ENCODE measurements at places on chromosomes 13 and 19.

DNA sequence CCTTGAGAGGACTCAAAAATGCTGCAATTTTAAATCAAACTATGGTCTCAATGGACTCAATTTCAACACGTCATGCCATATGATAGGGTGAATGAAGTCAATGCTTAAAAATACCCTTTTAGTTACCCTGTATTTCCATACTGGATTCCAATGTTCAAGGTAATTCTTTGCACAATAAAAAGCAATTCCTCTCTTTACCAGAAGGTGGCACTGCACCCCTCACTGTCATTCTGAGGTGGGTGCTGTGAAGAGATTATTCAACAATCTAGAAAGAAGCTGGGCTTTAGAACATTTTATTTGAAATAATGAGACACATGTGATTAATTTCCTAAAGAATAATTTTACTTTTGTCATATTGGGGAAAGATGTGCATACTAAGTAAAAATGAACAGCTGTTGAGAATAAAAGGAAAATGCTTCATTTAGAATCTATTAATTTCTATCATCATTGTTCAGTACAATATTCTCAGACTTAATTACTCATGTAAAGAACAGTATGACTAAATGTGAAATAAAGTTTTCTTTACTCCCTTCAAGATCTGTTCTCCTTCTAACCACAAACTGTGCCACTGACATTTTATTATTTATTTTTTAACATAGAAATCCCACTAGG lies 789.1 kb downstream of the GPC5 start:
- peak; percentile 38 for DNase-seq

DNA sequence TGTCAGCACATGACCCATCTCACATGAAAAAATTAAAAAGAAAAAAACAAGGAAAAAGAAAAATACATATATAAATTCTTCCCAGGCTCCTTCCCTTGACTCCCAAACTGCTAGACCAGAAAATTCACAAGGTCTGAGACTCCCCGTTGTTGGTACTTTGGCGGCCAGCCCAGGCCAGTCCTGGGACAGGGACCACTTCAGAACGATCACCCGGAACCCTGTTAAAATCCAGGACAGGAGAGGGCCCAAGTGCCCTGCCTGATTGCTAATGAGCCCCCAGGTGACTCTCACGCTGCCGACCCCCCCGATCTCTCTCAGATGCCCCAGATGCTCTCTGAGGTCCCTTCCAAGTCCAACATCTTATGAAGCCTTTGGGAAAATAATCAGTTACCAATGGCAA lies 107.2 kb downstream of the COL4A2 start:
- no peak for DNase-seq

DNA sequence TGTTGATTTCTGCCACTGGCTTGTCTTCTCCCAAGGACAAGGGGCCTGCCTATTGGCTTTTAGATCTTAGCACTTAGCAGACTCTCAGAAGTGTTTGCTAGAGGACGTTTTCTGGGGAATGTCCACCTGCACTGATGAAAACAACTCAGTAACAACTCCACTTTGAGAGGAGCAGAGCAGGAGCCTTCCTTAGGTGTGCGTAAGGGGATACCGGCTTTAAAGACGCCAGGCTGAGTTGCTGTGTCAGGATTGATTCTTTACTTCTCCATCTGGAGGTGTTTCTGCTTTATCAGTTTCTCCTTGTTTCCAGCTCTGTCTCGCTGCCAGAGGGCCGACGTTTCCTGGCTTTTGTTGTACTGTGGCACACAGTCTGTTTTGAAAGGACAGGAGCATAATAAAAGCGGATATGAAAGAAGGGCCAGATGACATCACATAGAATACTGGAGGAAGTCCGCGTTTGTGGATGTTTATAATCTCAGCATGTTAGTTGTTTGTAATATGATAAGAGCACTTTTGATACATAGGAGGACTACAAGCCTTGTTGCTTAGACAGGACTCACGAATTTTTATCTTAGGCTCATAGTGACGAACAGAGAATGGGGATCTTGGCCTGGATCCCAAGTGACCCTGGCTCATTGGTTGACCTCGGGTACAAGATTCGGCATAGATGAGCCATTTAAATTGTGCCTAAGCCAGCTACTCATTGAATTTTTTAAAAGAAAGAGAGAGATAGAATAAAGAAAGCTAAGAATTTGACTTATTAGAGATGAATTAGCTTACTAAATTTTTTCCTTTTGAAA lies 34.6 kb downstream of the COL4A2 start:
- DNase-seq, result no peak

DNA sequence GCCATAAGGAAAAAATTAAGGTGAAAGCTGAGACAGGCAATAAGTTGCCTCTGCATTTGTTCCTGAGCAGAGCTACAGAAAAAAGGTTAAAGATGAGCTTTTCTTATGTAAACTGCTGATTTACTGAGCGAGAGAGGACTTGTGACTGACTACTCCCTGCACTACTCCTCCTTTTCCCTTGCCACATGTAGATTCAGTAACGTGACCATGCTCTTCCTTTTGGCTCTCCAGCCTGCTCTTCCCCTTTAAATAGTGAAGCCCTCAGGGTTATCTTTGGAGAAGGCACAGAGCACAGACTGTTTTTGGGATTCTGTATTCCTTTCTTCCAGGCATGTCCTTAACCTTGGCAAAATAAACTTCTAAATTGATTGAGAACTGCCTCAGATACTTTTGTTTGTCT lies 630.2 kb downstream of the UQCRFS1 start:
- no peak for DNase-seq

DNA sequence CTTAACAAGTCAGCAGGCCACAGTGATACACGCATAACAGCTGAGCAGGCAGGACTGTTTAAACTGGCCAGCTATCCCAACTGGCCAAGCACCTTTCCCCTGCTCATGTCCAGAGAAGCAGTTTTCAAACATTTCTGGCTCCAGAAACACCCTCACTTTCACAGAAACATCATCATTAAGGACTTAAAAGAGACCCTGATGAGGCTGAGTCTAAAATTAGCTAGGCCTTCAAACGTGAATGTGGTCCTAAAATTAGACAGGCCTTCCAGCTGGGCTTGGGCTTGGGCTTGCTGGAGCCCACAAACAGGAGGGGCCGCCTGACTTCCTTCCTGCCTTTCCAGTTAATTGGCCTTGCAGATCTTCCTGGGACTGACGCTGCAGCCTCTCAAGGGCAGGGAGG lies 334.2 kb downstream of the DNAJC15 start:
- no peak for DNase-seq

GRCh38 chr13:41058295-41059070 lies 2.8 kb upstream of the WBP4 start:
- DNase-seq, result no peak

DNA sequence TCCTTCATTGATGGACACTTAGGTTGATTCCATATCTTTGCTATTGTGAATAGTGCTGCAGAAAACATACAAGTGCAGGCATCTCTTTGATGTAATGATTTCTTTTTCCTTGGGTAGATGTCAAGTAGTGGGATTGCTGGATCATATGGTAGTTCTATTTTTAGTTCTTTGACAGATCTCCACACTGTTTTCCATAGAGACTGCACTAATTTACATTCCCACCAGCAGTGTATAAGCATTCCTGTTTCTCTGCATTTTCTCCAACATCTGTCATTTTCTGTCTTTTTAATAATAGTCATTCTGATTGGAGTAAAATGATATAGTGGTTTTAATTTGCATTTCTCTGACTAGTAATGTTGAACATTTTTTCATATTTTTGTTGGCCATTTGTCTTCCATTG lies 116.7 kb downstream of the LMO7 start:
- DNase-seq, result no peak

GRCh38 chr19:16386619-16387240 lies 62.1 kb downstream of the KLF2 start:
- peak; percentile 60 for DNase-seq

DNA sequence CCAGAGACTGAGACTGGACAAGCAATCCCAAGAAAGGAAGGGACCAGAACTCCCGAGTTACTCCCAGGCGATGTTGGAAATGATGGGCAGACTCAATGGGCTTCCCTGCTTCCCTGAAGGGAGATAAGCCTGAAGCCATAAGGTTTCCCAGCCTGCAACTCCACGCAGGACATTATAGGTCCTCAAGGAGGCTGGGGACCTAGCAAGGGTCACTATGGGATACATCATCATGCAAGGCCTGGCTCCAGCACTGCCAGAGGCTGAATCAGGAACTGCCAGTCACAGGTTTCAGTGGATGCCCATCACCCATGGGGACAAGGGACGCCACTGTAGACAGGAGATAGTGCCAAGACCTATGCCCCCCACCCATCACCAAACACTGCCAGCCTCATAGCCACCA lies 338.7 kb downstream of the IRS2 start:
- no peak for DNase-seq

DNA sequence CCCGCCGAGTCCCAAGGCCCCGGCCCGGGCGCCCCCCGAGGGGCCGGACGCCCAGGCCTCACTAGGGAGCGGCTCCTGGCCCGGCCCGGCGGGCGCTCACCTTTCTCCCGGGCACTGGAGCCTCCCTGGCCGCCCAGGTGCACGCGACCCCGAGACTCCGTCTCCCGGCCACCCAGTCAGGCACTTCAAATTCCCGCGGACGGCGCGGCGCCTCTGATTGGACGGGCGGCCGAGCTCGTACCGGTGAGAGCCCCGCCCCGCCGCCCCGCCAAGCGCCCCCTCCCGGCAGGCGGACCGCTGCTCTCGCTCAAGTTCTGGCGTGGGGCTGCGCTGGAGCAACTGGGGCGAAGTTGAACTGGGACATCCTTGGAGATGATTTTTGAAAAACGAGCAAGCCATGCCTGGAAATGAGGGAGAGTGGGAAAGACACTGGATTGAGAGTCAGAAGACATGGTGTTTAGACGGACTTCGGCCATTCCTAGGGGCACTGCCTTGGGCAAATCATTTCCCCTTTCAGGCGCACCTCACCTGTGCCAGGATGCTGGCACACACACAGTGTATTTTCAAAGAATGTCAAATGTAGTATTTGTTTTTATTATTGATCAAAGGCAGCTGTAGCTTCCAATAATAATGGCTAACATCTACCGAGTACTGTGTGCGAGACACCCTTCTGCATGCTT lies 485.3 kb downstream of the UQCRFS1 start:
- DNase-seq, result no peak

GRCh38 chr19:31675193-31675913 lies 326.1 kb upstream of the TSHZ3 start:
- no peak for DNase-seq

DNA sequence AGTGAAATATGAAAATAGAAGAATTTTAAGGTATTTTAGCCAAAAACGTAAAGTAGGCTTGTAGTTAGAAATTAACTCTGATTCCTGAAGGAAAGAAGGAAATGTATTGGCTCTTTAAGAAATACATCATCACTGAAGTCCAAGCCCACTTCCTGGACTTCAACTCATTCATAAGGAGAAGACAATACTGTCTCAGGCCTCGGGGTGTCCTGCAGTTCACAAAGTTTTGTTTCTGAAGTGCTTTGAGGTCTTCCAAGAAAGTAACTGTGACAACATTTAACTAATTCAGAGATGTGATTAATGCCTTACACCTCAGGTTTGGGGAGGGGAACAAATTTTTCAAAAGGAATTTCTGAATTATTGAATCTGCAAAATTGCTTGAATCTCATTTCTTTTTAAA lies 65.8 kb upstream of the STARD13 start:
- DNase-seq, result no peak

GRCh38 chr19:28239270-28239669 lies 973.7 kb downstream of the UQCRFS1 start:
- no peak for DNase-seq

GRCh38 chr19:51905206-51905605 lies 389 bp upstream of the ZNF649 start:
- no peak for DNase-seq

GRCh38 chr13:79018166-79018565 lies 359.2 kb upstream of the OBI1 start:
- DNase-seq, result no peak

DNA sequence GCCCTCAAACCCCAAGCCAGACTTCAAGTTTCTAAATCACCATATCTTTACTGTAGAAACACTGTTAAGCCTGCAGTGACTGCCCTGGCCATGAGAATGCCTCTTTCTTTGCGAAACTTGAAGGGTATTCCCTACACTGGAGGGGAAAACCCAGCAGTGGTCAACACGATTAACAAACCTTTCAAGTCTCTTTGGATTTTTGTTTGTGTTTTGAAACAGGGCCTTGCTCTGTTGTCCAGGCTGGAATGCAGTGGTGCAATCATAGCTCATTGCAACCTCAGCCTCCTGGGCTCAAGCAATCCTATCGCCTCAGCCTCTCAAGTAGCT lies 17.4 kb upstream of the POMP start:
- DNase-seq, result no peak

DNA sequence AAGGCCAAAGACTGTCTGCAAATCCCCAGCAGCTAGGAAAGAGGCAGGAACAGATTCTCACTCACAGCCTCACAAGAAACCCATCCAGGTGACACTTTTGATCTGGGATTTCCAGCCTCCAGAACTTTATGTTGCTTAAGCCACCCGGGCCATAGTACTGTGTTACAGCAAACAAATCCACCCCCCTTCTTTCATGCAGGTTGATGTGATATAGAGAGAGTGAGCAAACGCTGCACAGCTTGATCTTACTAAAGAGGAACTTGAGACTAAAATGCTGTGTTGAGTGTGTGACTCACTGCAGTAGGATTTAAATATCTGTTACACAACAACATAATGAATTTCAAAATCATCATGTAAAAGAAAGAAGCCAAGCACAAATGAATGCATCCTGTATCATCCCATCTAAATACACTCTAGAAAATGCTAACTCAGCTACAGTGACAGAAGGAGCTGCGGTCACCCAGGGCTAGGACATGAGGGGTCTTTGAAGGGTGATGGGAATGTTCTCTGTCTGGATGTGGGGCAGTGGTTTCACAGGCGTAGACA lies 32.2 kb downstream of the RCBTB2 start:
- DNase-seq, result peak; percentile 98

- no peak for DNase-seq
Observed at GRCh38 chr19:56840451-56841192, at the start of the genes PEG3 and ZIM2. Gene PEG3 (minus strand): TSS chr19:56840726. CDS start chr19:56824655, 16,071 bp downstream. Gene ZIM2 (minus strand): TSS chr19:56840726. CDS start chr19:56824277, 16,449 bp downstream.

DNA sequence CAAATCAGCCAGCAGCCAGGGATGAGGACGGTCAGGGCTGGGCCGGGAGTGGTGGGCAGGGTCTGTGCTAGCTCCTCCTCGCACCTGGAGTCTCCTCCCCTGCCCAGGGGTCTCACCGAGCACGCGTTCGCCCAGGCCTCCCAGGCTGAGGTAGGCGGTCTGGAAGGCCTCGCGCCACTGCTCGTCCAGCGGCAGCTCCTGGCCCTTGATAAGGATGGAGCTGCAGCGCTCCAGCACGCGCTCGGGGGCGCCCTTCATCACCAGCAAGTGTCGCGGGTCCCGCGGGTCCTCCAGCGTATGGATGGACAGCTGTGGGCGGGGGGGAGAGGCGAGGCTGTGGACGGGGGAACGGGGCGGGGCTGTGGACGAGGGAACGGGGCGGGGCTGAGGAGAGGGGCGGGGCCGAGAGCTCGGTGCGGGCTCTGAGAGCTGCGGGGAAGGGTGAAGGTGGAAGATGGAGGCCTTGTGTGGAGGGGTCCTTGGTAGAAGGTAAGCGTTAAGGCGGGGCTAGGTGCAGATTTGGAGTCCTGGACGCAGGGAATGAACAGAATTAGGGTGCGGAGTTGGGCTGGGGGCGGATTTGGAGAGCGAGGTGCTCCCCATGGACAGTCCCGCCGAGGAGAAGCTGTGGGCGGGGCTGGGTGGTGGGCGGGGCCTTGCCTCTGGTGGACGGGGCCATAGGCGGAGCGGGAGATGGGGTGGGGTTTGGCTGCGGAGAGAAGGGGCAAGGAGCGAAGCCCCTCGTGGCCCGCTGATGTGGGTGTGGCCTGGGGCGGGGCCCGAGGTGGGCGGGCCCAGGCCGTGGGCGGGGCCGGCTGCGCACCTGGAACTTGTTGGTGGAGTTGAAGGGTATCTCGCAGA lies 5.7 kb downstream of the ATP4A start:
- no peak for DNase-seq

GRCh38 chr13:113417008-113417751 lies 36.1 kb downstream of the ADPRHL1 start:
- no peak for DNase-seq

- DNase-seq, result no peak
Observed at GRCh38 chr13:24036115-24036514, 124.4 kb upstream of the SPATA13 start.

Data from AML-193 (cell line).